Kidney epithelial cell (primary cell): ENCODE measurements at places on chromosomes 7 and 10. TPM values are rescaled to one million over a fixed set of nuclear protein-coding genes. Genes with fewer than 3 reads are reported as not detected.

WDFY4 gene
- total RNA-seq: not detected in 2 replicates

PON1 gene
- not detected in 2 replicates for total RNA-seq

CNOT4 gene
- total RNA-seq: 8.4 and 10.9 TPM in 2 replicates

SLC18A2 gene
- total RNA-seq: 0.75 and 1.5 TPM in 2 replicates

CALHM3 gene
- total RNA-seq: not detected in 2 replicates

TMEM130 gene
- total RNA-seq: 0.14 and 0.33 TPM in 2 replicates

EGR2 gene
- 0.67 and 1.2 TPM in 2 replicates for total RNA-seq

- DNase-seq: no peak
These were observed 945 bp upstream of the RHEB start for GRCh38 chr7:151520419-151521261.

- DNase-seq: no peak
These were observed at the start of gene ZPBP for GRCh38 chr7:50092579-50093491. Gene ZPBP, minus strand, starts transcription at chr7:50093246. Its CDS starts 52 bp downstream, at chr7:50093194.

GRCh38 chr10:3452683-3453361 is 280.2 kb upstream of the PITRM1 start:
- DNase-seq: peak; percentile 84

GRCh38 chr7:86939197-86939814 is 120.1 kb downstream of the ELAPOR2 start:
- DNase-seq: peak; percentile 25

DNA sequence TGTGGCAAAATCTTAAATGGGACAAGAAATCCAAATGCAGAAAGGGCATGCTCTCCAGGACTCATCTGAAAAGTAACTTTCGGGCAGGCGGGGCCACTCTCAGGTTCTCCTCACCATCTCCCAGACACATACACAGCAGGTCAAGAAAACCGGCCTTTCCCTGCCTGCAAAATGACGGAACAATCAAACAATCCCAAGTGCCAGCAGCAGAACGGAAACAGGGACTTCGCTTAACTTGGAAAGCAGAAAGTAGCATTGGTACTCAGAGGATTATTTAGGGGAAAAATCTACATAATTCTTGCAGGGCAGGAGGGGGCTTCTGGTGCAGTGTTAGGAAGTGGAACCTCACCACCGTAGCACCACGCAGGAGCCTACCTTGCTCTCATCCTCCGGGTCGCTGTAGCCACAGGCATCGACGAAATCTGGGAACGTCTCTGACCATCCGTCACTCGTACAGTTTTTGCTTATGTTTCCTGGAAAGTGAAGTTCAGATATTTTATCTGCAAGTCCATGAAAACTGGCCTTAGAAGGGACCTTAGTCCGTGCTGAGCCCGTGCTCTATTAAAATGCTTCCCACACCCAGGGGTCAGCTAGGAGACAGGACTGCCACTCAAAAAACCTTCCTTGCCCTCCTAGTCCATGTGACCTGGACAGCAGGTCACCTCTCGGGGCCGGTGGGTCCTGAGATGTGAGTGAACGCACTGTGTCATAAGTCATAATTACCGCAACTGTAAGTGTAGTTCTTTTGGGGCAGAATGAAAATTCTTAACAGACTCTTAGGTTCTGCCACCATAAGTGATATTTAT is 41.1 kb downstream of the VIPR2 start:
- no peak for DNase-seq

- DNase-seq: no peak
These were observed 508.0 kb upstream of the MGMT start for GRCh38 chr10:128958834-128959690.

GRCh38 chr7:83190659-83191389 is 28.1 kb upstream of the PCLO start:
- DNase-seq: no peak
